ENCODE measurements at places on chromosomes 1 and 21. TPM values are rescaled to one million over a fixed set of nuclear protein-coding genes. Genes with fewer than 3 reads are reported as not detected.

Gene WNT9A
- 15.3 TPM for total RNA-seq

Gene CAPN8
- not detected for total RNA-seq

Gene TLCD4
- total RNA-seq = 60.3 TPM

Gene BEST4
- 0.15 TPM for total RNA-seq

GRCh38 chr1:204979891-204980649 is 62.9 kb upstream of the CNTN2 start:
- no peak for DNase-seq
- H3K4me3 ChIP-seq = no peak overlapping the region
- no peaks in the 10 kb centered on the region for H3K4me1 ChIP-seq
- H3K27ac ChIP-seq = peak overlapping the region; percentile 53

GRCh38 chr1:94819945-94820746 is at the start of gene SLC44A3:
Gene SLC44A3 (plus strand): TSS chr1:94820357. CDS start chr1:94820452, 95 bp downstream.
- H3K4me1 ChIP-seq = peaks cover 15% of the 10 kb centered on the region
- no peak within 1 kb of the TSS for H3K27ac ChIP-seq
- H3K4me3 ChIP-seq = peak within 1 kb of the TSS; percentile 69
- no peaks in the 10 kb centered on the region for H3K36me3 ChIP-seq

GRCh38 chr1:197438010-197438790 is 170.1 kb downstream of the CRB1 start:
- no peak overlapping the region for H3K4me3 ChIP-seq
- no peak overlapping the region for H3K27ac ChIP-seq
- H3K27me3 ChIP-seq = no peaks in the 10 kb centered on the region
- no peak for DNase-seq

- H3K27ac ChIP-seq = peak overlapping the region; percentile 99
- H3K4me3 ChIP-seq = peak overlapping the region; percentile 74
- H3K4me1 ChIP-seq = peaks cover 35% of the 10 kb centered on the region
- DNase-seq = no peak
- no peaks in the 10 kb centered on the region for H3K27me3 ChIP-seq
Observed at GRCh38 chr1:211261229-211261628, 2.1 kb downstream of the RCOR3 start.

DNA sequence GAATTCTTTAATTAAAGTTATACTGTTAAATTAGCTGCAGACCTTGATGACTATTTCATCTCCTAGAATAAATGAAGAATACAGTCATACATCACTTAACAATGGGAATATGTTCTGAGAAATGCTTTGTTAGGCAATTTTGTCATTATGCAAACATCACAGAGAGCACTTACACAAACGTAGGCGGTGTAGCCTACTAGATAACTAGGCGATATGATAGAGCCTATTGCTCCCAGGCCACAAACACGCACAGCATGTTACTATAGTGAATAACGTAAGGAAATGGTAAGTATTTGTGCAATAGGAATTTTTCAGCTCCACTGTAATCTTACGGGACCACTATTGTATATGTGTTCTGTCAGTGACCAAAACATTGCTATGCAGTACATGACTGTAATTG is 37.6 kb upstream of the DESI2 start:
- no peaks in the 10 kb centered on the region for H3K4me1 ChIP-seq
- DNase-seq = no peak
- H3K27ac ChIP-seq = no peak overlapping the region
- H3K4me3 ChIP-seq = no peak overlapping the region
- no peaks in the 10 kb centered on the region for H3K36me3 ChIP-seq
- H3K27me3 ChIP-seq = no peaks in the 10 kb centered on the region

DNA sequence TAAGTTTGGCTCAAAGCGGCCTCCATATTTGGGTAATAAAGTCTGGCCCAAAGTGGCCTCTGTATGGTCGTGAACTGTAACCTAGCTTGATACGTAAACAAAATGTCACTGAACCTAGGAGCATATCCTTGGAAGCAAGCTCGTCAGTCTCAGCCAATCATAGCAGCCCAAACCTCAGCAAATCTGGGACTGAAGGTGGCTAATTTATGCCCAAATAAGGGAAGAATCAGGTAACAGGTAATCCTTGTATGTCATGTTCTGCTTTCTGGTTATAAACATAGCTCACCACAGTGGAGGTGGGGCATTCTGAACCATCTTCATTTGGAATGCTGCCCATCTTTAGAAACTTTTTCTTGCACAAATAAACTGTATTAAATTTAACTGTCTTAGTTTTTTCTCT is 281.1 kb downstream of the TTLL7 start:
- H3K36me3 ChIP-seq = no peaks in the 10 kb centered on the region
- H3K4me1 ChIP-seq = no peaks in the 10 kb centered on the region
- DNase-seq = no peak
- H3K27ac ChIP-seq = no peak overlapping the region

DNA sequence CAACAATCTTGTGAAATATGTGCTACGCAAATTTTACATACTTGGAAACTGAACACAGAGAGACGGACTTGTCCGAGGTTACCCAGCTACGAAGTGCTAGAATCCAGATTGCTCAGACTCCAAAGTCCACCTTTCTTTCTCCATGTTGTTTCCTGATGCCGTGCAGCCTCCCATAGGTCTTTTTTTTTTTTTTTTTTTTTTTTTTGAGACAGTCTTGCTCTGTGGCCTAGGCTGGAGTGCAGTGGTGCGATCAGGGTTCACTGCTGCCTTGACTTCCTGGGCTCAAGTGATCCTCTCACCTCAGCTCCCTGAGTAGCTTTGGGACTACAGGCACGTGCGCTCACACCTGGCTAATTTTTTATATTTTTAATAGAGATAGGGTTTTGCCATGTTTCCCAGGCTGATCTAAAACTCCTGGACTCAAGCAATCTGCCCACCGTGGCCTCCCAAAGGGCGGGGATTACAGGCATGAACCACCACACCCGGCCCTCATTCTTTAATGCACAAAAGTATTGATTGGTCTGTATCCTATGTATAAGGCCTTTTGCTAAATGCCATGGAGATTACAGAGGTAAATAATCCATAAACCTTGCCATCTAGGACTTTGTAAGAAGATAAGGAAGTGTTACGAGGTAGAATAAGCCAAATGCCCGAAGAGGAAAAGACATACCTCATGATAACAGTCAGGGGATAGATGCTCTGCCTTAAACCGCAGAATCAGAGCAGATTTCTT is 92.8 kb downstream of the C1orf21 start:
- peaks cover 40% of the 10 kb centered on the region for H3K4me1 ChIP-seq
- H3K27me3 ChIP-seq = no peaks in the 10 kb centered on the region
- no peaks in the 10 kb centered on the region for H3K36me3 ChIP-seq
- DNase-seq = no peak
- no peak overlapping the region for H3K27ac ChIP-seq

GRCh38 chr1:116486424-116486823 is 84.4 kb downstream of the CD58 start:
- no peaks in the 10 kb centered on the region for H3K27me3 ChIP-seq
- H3K27ac ChIP-seq = no peak overlapping the region
- H3K4me1 ChIP-seq = peaks cover 10% of the 10 kb centered on the region
- H3K36me3 ChIP-seq = no peaks in the 10 kb centered on the region
- no peak overlapping the region for H3K4me3 ChIP-seq
- no peak for DNase-seq

- H3K36me3 ChIP-seq = peaks cover 17% of the 10 kb centered on the region
- H3K27me3 ChIP-seq = no peaks in the 10 kb centered on the region
- peak overlapping the region; percentile 75 for H3K27ac ChIP-seq
- peak; percentile 83 for DNase-seq
- no peak overlapping the region for H3K4me3 ChIP-seq
Observed at GRCh38 chr1:160997323-160998038, 23.5 kb downstream of the F11R start.

- H3K27ac ChIP-seq = no peak overlapping the region
- no peak overlapping the region for H3K4me3 ChIP-seq
- no peak for DNase-seq
- no peaks in the 10 kb centered on the region for H3K36me3 ChIP-seq
- H3K27me3 ChIP-seq = no peaks in the 10 kb centered on the region
Observed at GRCh38 chr1:181080556-181080955, 7.9 kb upstream of the IER5 start.

DNA sequence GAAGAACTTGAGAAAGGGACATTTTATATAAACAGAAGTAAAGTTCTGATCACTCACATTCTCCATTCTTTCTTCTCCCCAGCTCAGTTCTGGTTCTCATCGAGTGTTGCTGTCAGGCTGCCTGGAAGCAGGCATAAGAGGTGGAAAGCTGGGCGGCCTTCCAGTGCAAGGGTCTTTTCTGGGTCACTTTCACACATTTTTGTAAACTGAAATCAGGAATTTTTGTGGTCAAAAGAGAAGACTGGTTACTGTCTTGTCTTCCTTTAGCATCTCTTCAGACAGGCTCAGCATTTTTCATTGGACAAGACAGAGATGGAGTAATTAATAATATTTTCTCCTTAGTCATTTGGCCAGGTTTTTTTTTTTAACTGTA is 93.7 kb downstream of the CTH start:
- H3K4me1 ChIP-seq = peaks cover 3% of the 10 kb centered on the region
- H3K36me3 ChIP-seq = no peaks in the 10 kb centered on the region
- H3K27ac ChIP-seq = no peak overlapping the region
- H3K4me3 ChIP-seq = no peak overlapping the region
- no peaks in the 10 kb centered on the region for H3K27me3 ChIP-seq

DNA sequence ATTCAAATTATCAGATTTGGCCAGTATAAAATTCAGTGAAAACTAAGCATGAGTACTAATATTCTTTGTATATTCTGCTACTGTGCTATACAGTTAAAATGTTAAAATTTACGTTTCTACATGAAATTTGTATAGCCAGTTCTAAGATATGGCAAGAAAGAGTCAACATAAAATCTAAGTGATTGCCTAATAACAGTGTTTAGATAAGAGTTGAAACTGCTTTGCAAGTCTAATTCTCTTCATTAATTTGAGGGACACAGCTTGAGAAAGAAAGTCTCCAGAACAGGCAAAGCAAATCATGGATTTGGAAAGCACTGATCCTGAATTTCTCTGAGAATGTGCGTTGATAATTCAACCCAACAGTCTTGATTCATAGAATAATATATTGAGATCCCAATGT is 630.9 kb upstream of the USP24 start:
- no peak overlapping the region for H3K4me3 ChIP-seq
- H3K36me3 ChIP-seq = no peaks in the 10 kb centered on the region
- no peaks in the 10 kb centered on the region for H3K4me1 ChIP-seq
- no peak overlapping the region for H3K27ac ChIP-seq
- no peaks in the 10 kb centered on the region for H3K27me3 ChIP-seq

DNA sequence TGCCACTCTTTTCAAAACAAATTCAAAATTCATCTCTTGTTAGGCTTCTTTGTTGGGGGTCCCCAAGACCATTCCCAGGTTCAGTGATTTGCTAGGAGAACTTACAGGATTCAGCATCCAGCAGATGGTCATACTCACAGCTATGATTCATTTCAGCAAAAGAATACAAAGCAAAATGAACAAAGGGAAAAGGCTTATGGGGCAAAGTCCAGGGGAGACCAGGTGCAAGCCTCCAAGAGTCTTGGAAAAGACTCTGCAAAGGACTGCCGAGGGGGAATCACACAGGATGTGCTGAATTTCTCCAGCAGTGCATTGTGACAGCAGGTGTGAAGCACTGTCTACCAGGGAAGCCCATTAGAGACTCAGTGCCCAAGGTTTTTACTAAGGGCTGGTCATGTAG is 7.3 kb downstream of the TRAF5 start:
- DNase-seq = no peak
- no peak overlapping the region for H3K27ac ChIP-seq
- H3K27me3 ChIP-seq = no peaks in the 10 kb centered on the region
- H3K4me3 ChIP-seq = no peak overlapping the region
- H3K36me3 ChIP-seq = no peaks in the 10 kb centered on the region
- no peaks in the 10 kb centered on the region for H3K4me1 ChIP-seq

GRCh38 chr1:163980394-163980793 is 578.6 kb upstream of the PBX1 start:
- H3K27ac ChIP-seq = no peak overlapping the region
- H3K4me3 ChIP-seq = no peak overlapping the region
- DNase-seq = no peak
- no peaks in the 10 kb centered on the region for H3K27me3 ChIP-seq
- H3K36me3 ChIP-seq = no peaks in the 10 kb centered on the region

DNA sequence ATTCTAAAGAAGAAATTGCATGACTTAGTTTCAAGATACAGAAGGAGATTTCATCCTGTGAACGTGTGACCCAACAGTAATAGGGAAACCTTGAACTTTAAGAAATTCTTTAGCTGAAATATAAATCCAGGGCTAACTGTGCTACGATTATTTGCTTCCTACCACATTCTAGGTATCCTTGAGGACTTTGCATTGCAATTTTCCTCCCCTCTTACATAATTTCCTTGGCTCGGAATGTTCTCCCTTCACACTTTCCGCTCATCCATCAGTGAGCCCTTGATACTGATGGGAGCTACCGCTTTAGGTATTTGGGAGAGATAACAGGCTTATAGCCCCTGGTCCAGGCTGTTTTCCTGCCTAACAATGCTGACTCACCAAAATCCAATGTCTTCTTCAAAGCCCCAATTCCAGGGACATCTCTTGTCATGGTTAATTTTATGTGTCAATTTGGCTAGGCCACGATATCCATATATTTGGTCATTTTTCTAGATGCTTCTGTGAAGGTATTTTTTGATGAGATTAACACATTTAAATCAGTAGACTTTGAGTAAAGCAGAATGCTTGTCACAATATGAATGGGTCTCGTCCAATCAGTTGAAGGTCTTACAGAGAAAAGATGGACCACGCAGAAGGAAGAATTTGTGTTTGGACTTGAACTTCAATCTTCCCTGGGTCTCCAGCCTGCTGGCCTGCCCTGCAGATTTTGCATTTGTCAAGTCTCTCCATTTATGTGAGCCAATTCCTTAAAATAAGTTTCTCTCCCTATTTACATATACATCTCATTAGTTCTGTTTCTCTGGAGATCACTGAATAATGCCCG is 121.2 kb downstream of the PTPN14 start:
- H3K27me3 ChIP-seq = no peaks in the 10 kb centered on the region
- no peaks in the 10 kb centered on the region for H3K36me3 ChIP-seq
- no peak overlapping the region for H3K4me3 ChIP-seq
- H3K27ac ChIP-seq = no peak overlapping the region

- no peak overlapping the region for H3K4me3 ChIP-seq
- DNase-seq = no peak
- no peaks in the 10 kb centered on the region for H3K27me3 ChIP-seq
- peaks cover 19% of the 10 kb centered on the region for H3K4me1 ChIP-seq
- H3K36me3 ChIP-seq = peaks cover 34% of the 10 kb centered on the region
Observed at GRCh38 chr1:42848823-42849537, 2.6 kb downstream of the ZNF691 start.

DNA sequence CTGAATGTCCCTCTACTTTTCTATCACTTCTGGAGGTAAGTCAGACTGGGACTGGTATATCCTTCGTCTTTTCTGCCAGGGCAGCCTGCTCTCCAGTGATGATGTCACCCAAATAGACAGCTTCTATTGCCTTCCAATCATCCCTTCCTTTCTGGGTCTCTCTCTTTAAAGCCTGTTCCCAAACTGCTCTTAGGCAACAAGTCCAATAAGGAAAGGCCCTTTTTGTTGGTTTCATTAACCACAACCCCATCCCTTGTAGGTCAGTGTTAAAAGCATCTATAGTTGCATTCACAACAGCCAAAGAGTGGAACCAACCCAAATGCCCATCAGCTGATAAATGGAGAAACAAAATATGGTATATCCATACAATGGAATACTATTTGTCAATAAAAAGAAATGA is 114.4 kb downstream of the CNIH3 start:
- no peaks in the 10 kb centered on the region for H3K27me3 ChIP-seq
- H3K27ac ChIP-seq = no peak overlapping the region
- peaks cover 18% of the 10 kb centered on the region for H3K4me1 ChIP-seq
- no peak overlapping the region for H3K4me3 ChIP-seq
- DNase-seq = no peak

All from heart right ventricle (tissue), 16 donors.